ENCODE measurements at places on chromosomes 13 and 19.

- DNase-seq: no peak
Measured at GRCh38 chr13:65660731-65661130, 1569.4 kb downstream of the PCDH9 start.

GRCh38 chr13:34583181-34583580 lies 358.9 kb upstream of the NBEA start:
- DNase-seq: no peak

DNA sequence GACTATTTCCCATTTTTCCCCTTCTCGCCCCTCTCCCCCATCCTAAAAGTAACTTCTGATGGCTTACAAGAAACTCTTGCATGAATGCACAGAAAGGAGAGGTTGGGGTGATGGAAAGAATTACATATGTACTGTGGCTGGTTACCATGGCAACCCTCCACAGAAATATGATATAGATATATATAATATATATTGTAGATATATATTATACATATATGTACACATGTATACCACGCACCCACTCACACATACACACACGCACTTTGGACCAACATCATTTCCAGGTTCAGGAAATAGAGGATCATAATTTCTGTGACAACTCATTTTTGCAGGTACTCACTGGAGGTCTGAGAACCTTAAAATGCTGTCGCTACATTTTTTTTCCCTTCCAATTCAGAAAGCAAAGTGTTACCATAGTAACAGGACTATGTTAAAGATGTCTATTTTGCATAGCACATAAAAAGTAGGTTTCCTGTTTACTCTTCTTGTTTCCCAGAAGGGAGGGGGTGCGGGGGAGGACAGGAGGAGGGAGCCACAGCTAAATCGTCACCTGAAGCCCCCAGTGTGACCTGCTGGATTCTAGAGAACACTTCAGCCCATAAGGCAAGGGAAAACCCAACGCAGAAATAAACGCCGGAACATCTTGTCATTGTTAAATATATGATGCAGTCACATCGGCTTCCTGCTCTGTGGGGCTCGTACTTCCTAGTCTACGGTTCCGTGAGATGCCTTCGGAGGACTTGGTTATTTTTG lies 44.7 kb downstream of the EFNB2 start:
- no peak for DNase-seq

DNA sequence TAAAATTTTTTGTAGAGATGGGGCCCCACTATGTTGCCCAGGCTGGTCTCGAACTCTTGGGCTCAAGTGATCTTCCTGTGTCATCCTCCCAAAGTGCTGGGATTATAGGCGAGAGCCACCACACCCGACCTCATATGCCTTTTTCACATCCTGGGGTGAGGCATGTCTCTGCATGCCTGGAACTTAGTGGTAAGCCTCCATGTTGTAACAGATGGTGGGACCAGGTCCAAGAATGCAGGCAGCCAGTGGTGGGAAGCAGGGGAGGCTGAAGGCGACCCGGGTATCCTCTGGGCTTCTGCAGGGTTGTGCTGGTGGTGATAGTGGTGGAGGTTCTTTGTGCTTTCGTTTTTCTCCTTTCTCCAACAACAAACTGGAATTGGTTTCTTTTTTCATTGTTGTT lies 30.1 kb upstream of the CCDC124 start:
- DNase-seq: no peak

- DNase-seq: no peak
Measured at GRCh38 chr19:28184997-28185396, 1028.0 kb downstream of the UQCRFS1 start.

GRCh38 chr13:57408312-57408711 lies 223.2 kb upstream of the PCDH17 start:
- DNase-seq: no peak

DNA sequence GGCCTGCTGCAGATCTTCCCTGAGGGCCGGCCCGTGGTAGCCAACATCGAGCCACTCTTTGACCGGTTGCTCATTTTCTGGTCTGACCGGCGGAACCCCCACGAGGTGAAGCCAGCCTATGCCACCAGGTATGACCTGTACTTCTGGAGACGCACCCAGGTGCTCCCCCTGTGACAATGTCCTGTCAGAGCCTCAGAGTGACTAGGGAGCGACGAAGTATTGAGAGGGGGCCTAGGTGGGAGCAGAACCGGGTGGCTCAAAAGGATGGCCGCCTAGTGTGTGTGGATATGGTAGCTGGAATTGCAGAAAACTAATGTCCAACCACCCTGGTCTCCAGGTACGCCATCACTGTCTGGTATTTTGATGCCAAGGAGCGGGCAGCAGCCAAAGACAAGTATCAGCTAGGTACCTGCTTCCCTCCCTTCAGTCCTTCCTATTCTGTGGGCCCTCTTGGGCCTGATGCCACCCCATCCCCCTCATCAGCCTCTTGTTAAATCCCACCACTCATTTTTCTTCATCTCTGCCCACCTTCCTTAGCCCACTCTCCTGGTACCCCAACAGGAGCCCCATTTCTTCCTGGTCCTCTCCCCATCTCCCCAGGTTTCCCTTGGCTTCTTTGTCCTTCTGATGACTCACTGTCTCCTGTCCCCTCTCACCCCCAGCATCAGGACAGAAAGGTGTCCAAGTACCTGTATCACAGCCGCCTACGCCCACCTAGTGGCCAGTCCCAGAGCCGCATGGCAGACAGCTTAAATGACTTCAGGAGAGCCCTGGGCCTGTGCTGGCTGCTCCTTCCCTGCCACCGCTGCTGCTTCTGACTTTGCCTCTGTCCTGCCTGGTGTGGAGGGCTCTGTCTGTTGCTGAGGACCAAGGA lies 8.4 kb downstream of the EGLN2 start:
- no peak for DNase-seq

DNA sequence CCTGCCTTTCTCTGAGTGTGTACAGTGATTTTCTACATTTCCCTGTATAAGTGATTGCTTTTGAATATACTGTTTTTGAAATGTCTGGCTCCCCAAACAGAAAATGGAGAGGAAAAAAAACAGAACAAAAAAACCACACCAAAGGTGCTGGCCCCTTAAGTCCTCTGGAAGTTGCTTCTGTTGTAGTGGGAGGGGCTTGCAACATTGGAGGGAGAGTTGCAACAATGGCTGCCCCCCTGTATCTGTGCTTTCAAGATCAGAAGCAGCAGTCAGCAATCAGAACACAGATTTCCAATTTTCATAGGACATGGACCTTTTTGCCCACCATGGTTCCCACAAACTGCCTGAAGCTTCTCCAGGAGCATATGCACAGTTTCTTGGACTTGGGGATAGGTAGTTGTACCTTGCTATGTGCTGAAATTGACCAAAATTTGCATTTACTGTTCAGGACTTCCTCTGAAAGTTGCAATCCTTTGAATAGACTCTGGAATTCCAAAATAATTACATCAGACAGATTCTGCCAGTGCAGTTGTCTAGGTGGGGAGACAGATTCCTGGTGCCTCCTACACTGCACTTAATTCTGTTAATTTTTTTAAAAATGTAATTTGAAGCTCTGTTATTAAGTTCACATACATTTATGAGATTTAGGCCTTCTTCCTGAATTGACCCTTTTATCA lies 13.8 kb downstream of the BIVM start:
- no peak for DNase-seq

- DNase-seq: no peak
Measured at GRCh38 chr13:42865768-42866102, 84.4 kb downstream of the FAM216B start.

- no peak for DNase-seq
Measured at GRCh38 chr19:4717191-4717965, 6.3 kb downstream of the DPP9 start.

GRCh38 chr19:13334801-13335481 lies 171.3 kb downstream of the CACNA1A start:
- no peak for DNase-seq

DNA sequence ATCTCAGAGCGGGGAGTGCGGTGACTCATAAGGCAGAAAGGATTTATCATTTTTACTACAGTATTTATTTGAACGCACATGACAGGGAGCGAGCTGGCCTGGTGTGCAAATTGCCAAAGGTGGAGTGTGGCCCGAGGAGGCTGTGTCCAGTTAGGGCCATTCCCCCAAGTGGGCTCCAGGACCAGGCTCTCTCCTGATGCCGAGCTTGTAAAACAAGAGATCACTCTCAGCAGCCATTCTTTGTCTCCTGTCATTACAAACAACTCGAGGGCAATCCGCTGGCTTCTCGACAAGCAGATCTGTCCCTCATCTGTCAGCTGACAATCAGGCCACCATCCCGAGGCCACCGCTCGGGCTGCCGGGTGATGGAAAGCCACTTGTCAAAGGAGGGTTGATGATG lies 418.9 kb downstream of the ZNF536 start:
- no peak for DNase-seq

DNA sequence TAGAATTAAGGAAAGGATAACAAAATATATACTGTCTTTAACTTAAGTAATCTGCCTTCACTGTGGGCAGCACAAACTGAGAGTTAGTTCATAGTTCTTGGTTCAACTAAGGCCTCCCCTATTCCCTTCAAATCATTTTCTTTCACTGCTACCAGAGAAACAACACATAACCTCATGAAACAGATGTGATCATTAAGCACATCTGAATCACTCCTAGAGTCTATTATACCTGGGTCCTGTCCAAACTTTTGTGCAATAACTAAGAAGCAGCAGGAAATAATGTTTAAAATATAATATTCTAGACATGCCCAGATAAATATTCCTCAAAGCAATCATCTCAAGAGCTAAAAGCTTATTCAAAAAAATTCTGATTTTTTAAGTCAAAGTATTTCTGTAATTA lies 62.9 kb downstream of the ZC3H13 start:
- DNase-seq: no peak

DNA sequence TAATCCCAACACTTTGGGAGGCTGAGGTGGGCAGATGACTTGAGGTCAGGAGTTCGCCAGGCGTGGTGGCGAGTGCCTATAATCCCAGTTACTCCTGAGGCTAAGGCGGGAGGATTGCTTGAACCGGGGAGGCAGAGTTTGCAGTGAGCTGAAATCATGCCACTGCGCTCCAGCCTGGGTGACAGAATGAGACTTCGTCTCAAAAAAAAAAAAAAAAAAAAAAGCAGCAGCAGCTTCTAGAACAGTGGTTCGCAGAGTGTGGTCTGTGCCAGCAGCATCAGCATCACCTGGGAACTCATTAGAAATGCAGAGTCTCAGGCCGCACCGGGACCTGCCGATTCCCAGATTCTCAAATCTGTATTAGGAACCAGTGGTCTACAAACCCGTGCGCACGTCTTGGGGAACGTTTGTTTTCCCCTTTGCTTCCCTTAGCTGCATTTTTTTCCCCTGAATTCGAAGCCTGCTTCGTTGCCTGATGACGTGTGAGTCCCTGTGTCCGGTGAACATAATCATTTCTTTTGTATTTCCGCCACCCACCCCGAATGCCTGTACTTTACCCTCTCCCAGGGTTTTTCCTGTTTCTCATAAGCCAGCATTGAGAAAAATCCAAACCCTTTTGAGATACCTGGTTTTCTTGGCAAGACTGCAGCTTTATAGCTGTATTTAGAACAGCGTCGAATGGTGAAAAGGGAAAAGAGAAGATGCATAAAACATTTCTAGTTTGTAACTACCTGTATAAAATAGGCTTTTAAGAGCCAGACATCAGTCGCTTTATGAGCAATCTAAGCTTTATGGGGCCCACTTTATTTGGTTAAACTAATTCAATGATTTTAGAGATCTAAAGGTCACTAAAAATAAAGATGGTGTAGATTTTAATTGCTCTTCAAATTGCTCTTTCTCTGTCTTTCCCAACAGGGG lies 49.8 kb downstream of the BICRA start:
- DNase-seq: no peak

DNA sequence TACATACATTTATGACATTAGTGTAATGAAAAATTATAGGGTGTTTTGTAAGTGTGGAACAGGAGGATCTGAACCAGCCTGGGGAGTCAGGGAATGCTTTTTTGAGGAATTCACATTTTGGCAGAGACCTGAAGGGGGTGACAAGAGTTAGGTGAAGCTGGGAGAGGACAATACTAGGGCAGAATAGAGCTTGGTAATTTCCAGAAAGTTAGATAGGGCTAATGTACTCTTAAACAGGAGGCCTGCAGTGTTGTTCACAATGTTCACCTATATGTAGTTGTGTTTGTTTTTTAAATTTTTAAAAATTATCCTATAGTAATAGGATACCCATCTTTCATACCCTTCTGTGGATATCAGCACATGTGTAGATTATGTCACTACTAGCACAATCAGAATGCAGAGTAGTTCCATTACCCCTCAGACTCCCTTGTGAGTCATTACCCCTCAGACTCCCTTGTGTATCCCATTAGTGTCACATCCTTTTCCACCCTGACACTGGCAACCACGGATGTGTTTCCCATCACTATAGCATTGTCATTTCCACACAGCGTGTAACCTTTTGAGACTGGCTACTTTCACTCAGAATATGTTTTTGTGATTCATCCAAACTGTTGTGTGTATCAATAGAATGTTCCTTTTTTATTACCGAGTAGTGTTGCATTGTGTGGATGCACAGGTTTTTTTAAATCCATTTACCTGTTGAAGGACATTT lies 43.1 kb downstream of the PCCA start:
- no peak for DNase-seq

- no peak for DNase-seq
Measured at GRCh38 chr19:4495471-4495870, 22.8 kb downstream of the PLIN4 start.

GRCh38 chr13:19182536-19182935 lies 912 bp upstream of the TUBA3C start:
- no peak for DNase-seq

- DNase-seq: no peak
Measured at GRCh38 chr13:79228972-79229371, 177.1 kb downstream of the RBM26 start.

DNA sequence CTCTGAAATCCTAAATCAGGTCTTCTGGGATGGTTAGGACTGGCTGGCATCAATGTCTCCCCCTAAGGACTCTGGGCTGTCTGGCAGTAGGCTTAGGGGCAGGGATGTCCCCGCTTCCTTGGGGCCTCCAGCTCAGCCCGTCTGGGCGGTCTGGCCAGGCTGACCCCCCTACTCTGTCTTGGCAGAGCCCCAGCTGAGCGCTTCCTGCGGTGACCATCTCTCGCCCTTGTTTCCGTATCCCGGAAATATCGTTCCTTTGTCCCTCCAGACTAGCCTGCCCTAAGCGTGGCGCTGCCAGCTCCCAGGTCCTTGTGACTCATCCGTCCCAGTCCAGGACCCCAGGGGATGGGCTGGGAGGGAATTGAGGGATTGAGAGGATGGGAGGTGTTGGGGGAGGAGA lies 11.3 kb downstream of the GTPBP3 start:
- peak; percentile 57 for DNase-seq

GRCh38 chr19:45469945-45470761 lies 2.4 kb downstream of the FOSB start:
- DNase-seq: no peak

DNA sequence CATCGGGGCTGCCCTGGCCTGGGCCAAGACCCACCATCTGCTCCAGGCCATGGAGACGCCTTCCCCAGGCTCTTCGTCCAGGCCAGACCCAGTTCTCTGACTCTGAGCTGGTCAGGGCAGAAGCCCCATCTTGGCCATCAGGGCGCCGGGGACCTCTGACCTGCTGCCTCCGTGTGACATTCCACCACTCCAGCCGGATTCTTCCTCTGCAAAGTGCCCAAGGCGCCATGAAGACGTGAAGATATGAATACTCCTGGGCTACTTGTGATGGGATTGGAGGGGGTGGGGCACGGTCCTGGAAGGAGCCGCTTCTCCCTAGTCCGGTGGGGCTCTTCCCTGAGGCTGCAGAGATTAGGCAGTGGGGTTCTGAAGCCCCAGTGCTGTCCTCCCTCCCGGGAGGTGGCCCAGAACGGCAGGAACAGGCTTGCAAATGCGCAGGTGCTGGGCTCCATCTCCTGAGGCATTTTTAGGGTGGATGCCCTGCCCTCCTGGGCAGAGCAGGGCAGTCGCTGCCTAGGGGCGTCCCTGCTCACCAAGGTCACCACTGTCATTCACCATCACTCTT lies 26.0 kb upstream of the SLC7A10 start:
- DNase-seq: no peak

GRCh38 chr19:4053423-4054324 lies 13.0 kb downstream of the ZBTB7A start:
- no peak for DNase-seq

All from retina (tissue), 1 donor.